ENCODE measurements at places on chromosomes 4 and X. TPM values are rescaled to one million over a fixed set of nuclear protein-coding genes. Genes with fewer than 3 reads are reported as not detected.

DNA sequence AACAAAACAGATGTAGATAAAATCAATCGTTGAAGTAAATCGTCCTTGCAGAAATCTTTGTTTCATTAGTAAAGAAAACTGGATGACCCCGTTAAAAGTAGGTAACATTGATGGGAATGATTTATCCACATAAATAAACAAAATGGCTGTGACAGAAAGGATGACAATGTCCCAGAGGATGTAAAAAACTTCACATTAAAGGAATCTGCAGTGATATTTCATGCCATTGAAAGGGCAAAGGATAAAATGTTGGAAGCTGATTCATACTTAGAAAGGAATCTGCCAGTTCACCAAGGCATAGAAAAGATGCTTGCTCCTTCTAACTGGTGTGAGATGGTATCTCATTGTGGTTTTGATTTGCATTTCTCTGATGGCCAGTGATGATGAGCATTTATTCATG lies 24.2 kb upstream of the EPGN start:
- no peak for DNase-seq

GRCh38 chr4:151842430-151843079 lies 81.7 kb upstream of the GATB start:
- DNase-seq = no peak

- DNase-seq = no peak
Observed at GRCh38 chr4:83870328-83870950, 334.5 kb downstream of the GPAT3 start.

DNA sequence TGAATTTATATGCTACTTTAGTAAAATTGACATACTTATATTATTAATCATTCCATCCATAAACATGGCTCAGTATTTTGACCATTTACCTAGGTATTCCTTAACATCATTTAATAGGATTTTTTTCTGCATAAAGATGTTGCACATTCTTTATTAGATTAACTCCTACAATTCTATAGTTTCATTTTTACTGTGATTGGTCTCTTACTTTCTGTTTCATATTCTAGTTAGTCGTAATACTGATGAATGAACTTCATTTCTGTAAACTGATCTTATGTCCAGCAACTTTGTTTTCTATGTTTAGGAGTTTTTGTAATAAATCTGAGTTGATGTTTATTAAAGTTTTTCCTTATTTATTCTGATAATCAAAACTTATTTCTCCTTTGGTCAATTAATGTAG lies 278.2 kb upstream of the CXXC4 start:
- no peak for DNase-seq

DNA sequence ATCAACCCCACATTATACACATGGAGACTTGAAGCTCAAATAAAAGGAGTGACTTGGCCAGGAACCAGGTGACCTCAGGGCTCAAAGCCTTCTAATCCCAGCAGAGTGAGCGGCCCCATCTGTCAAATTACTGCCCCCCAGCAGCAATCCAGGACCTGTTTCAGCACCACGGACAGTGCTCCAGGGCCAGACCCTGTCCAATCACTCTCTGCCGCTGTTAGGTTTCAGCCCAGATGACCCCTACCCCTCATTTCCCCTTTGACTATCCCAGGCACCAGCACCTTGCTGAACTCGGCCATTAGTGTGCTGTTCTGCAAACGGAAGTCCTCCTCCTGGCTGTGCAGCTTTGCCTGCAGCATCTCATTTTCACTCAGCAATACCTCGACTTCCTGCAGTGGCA lies 5.1 kb downstream of the GRIPAP1 start:
- DNase-seq = no peak

The STK32B gene
- 3.1 TPM for total RNA-seq

- DNase-seq = peak; percentile 72
Observed at GRCh38 chr4:113435893-113436292, 325.6 kb downstream of the CAMK2D start.

DNA sequence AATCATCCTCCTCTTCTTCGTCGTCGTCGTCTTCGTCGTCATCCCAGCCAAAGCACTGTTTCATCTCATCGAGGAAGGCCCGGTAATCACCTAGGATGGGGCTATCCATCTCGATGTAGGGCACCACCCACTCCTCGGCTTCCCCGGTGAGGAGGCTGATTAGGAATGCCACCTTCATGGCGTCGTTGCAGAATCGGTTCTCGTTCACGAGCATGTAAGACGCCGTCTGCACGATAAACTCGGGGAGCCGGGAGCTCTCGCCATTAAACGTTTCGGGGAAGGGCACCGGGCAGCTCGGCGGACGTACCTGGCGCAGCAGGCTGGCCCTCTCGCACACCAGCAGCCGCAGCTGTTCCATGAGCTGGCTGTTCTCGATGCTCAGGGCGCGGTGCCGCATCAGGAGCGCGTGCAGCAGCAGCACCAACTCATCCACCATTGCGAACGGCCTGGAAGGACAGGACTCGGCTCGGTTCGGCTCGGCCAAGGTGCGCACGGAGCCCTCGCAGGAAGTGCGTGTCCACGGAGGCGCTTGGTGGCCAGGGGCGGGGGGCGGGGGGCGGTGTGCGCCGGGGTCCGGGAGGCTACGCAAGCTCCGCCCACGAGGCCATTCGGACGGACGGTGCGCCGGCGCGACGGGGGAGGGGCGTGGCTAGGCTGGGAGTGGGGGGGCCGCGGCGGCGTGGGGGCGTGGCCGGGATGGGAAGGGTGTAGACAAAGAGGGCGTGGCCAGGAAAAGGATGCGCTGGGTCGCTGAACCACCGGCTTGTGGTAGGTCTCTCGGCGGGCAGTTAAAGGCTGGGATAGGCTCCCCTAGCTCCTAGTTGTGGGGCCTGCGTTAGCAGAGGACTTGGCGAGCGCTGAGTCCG lies at the start of gene LDOC1:
Gene LDOC1 (minus strand): TSS at position 544 of the 866 bp plus-strand sequence. CDS start 108 bp downstream, at position 436.
- DNase-seq = peak; percentile 92

All from posterior vena cava (tissue), 2 donors.